ENCODE measurements at places on chromosomes 7 and 10. TPM values are rescaled to one million over a fixed set of nuclear protein-coding genes. Genes with fewer than 3 reads are reported as not detected.

DNA sequence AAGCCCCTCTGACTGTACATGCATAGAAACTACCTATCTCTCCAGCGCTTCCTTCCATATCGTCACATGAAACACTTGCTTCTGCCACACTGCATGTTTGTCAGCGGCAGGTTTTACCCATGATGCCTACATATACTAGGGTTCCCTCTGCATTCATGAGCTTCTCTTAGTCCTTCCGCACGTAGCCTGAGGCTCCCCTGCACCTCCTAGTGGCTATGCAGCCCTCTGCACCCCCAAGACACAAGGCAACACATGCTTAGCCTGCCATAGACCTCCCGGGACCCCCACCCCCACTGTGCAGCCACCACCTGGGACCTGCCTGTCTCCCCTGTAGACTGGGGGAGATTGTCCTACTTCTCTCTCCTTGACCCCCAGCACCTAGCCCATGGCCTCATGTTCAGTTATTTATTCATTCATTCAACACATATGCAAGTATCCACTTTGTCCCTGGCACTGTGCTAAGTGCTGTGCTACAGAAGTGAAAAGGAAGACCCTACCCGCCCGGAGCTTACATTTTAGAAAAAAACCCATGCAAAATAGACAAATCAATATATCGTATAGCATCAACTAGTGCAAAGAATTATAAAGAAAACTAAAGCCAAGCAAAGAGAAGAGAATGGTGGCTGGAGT is 23.5 kb downstream of the TMEM273 start:
- peak; percentile 63 for DNase-seq

- DNase-seq: no peak
Measured at GRCh38 chr10:44985175-44985681, 6.6 kb upstream of the DEPP1 start.

- peak; percentile 18 for DNase-seq
Measured at GRCh38 chr10:66455304-66455703, 470.5 kb upstream of the LRRTM3 start.

- no peak for DNase-seq
Measured at GRCh38 chr10:63382066-63382465, 83.7 kb downstream of the JMJD1C start.

DNA sequence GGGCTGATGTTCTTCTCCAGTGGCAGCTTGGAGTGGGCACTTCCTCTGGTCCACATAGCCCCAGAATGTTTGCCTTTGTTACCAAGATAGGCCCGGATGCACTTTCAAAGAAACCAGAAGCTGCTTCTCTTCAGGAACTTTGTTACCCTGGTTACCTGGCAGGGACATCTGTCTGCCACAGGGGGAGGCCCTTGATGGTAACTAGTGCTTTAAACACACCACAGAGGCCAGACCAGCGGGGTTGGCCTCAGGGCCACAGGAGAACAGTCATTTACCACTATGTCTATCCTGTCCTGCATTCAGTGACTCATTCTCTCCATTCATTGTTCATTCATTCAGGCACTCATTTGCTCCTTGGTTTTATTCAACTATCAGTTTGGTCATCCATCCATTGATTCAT is 11.9 kb upstream of the PLEKHA1 start:
- no peak for DNase-seq

- no peak for DNase-seq
Measured at GRCh38 chr7:69218576-69218975, 379.7 kb upstream of the AUTS2 start.

- peak; percentile 58 for DNase-seq
Measured at GRCh38 chr10:31927884-31928548, 615 bp downstream of the ARHGAP12 start.

DNA sequence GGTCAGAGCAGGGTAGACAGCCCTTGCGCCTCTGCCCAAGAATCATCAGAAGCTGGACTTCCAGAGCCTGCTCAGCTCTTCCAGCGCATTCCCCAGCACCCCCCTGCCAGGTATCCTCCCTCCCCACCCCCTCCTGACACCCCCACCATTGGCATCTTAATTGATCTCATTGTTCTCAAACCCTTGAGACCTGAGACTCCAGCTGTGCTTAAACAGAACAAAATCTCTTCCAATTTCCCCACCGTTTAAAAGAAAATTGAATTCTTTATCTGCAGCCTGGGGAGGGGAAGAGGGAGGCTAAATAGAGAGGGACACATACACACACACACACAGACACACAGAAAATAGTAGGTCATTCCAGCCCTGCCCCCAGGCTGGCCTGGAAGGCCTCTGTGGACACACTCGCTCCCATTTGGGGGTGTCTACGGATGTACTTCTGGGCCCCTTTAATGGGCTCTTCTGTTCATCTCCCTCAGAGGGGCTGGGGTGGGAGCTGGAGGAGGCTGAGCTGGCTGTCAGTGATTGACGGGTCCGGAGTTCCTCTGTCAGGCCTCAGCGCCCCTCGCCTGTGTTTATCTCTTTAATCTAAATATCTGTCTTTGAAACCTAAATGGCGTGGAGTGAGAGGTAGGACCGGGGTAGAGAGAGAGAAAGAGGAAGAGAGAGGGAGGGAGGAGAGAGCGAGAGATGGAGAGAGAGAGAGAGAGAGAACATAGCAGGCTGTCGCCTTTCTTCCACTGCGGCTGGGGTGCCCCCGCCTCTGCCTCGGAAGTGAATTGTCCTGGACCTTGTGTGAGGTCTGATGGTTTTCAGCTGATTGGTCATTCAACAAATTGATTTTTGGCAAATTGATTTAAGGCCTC is 61.7 kb downstream of the C10orf105 start:
- no peak for DNase-seq

DNA sequence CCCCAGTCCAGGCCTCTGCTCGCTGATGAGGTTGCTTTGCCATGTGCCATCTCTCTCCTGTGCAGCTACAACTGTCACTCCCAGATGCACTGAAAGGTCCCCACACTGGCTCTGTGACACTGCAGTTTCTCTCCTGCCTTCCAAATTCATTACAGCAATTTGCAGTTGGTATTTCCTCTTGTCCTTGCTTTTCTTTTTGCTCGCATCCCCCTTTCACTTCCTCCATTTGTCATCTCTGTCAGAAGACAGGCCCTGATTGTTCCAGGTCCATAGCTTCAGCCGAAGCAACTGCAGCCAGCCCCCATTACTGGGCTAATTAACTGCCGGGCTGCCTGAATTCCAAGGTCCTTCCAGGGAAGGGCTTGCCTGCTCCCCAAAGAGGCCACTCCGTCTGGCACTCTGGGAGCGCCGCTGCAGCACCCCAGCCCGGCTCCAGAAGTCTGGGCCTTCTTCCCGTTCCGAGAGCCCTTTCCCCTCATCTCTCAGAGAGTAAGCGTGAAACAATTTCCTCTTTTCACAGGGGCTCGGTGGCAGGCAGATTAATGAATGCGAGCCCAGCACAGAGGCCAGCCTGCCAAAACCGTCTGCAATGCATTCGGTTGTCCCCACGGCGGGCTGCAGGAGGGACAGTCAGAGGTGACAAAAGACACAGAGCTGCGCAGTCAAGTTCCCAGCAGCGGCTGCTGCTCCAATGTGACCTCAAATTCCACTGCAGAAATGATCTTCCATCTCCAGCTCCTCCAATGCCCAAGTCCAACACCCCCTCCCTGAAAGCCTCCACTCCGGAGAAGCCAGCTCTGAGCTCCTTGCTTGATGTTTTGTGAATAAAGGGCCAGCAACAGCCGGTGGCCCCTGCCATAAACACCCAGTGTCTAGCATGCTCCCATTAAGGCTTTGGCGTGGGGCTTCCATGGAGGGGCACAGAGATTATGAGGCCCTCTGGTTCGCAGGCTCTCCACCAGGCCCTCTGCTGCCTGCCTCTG is 279.4 kb upstream of the HABP2 start:
- no peak for DNase-seq

The SFRP4 gene
- polyA plus RNA-seq: 48.0 TPM

DNA sequence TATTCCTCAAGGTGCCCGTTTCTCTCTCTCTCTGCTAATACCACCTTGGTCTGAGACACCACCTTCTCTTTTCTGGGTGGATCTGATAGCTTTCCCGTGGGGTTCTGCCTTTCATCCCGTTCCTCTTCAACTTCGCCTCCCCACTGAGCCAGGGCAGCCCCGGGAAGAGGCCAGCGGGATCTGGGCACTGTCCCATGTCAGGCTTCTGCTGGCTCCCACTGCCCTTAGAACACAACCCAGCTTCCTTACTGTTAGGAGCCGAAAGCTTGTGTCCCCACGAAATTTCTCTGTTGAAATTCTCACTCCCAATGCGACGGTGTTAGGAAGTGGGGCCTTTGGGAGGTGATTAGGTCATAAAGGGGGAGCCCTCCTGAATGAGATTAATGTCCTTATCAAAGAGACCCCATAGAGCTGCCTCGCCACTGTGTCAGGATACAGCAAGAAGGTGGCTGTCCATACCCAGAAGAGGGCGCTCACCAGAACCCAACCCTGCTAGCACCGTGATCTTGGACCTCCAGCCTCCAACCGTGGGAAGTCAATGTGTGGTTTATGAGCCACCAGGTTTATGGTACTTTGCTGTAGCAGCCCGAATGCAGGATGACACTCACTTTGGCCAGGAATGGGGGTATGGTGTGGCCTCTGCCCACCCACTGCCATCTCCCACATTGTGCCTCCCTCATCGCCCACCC is 79.2 kb downstream of the CAMK1D start:
- no peak for DNase-seq

GRCh38 chr7:36985316-36985715 is 261.0 kb upstream of the AOAH start:
- DNase-seq: no peak

DNA sequence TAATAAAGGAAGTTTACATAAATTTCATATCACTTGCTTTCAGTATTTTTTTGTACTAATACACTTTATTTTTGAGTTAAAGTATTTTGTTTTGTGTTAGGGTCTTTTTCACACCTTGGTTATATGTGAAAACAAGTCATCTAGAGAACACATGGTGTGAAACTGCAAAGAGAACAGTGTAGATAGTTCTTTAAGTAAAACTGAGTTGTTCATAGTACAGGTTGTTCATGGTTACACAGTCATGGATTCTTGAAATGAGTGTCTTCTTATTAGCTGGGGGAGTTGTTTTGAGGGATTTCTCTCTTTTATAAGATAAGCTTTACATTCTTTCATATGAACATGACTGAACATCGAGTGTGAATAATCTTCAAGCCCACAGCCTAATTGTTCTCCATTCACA is 244.2 kb downstream of the THSD7A start:
- no peak for DNase-seq
